ENCODE measurements at places on chromosomes 6 and 20.

- peak; percentile 31 for DNase-seq
Observed at GRCh38 chr6:106927531-106928398, 46.8 kb downstream of the CD24 start.

GRCh38 chr6:475314-475713 lies 83.8 kb downstream of the IRF4 start:
- DNase-seq, result no peak

GRCh38 chr20:41030531-41031242 lies 2.1 kb downstream of the TOP1 start:
- no peak for DNase-seq

GRCh38 chr6:41009669-41010068 lies 29.4 kb downstream of the UNC5CL start:
- DNase-seq, result no peak

Data from T47D (cell line).